NCI-H2107 (cell line): ENCODE measurements at places on chromosomes 6 and 20.
A peak's percentile ranks its signal among the peaks of the same experiment; 100 is the strongest.

DNA sequence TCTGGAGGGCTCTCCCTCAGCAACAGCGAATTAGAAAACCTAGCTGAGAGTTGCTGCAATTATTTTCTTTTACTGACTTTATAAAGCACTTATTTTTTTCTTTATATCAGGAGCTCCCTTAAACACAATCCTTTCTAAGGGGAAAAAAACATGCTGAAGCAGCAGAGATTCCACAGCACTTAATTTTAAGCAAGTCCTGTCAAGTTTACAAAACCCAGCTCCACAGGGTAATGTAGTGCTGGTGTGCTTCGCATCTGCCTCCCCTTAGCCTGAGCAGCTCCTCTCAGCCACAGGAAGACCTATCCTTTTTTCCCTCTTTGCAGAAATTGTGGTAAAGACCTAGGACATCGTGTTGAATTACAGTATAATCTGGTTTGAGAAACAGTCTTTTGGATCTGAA is 208.1 kb upstream of the SYNDIG1 start:
- DNase-seq: no peak

DNA sequence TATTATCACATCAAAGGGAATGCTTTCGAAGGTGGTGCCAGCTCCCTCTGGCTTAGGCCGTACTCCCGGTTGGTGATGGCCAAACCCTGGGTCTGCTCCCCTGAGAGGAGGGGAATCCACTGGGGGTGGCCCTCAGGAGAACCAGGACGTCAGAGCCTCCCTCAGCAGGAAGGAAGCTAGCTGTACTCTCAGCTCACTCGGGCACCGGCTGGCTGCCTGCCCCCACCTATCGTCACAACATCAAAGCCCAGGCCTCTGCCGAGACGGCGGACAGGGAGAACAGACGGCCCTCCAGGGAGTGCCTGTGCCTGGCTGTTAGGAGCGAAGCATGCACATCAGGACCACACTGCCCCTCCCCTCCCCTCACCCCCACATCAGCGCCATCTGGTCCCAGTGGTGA is 9.2 kb upstream of the PGC start:
- no peak for DNase-seq

- DNase-seq: no peak
Measured at GRCh38 chr6:75483136-75483952, 10.3 kb downstream of the FILIP1 start.

DNA sequence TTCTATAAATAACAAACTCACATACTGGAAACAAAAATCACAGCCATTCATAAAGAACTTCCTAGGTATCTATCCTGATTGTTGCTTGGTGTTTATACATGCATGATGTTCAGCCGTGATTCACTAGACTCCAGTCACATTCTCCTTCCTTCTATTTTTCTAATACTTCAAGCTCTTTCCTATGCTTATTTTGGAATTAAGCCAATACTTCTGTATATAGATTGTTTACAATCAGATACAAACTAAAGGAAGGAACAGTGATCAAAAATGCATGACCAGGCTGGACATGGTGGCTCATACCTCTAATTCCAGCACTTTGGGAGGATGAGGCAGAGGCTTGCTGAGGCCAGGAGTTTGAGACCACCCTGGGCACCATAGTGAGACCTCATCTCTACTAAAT is 377.5 kb upstream of the IRAK1BP1 start:
- no peak for DNase-seq

- DNase-seq: no peak
Measured at GRCh38 chr6:617456-618100, 39.3 kb downstream of the HUS1B start.

DNA sequence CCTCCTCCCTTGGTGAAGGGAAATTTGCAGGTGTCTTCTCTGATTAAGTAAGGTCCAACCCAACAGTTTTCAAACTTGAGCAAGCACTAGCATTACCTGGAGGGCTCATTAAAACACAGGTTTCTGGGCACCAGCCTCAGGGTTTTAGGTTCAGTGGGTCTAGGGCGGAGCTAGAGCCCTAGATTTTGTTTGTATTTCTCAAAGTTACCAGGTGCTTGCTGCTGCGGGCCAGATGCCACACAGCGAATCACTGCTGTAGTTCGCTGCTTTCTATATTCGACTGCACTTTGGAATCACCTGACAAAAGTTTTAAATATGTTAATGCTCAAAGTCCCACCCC is 869 bp downstream of the COL21A1 start:
- no peak for DNase-seq

- DNase-seq: no peak
Measured at GRCh38 chr6:16725145-16725864, 36.0 kb downstream of the ATXN1 start.

- no peak for DNase-seq
Measured at GRCh38 chr6:38853236-38853635, 138.1 kb downstream of the DNAH8 start.

DNA sequence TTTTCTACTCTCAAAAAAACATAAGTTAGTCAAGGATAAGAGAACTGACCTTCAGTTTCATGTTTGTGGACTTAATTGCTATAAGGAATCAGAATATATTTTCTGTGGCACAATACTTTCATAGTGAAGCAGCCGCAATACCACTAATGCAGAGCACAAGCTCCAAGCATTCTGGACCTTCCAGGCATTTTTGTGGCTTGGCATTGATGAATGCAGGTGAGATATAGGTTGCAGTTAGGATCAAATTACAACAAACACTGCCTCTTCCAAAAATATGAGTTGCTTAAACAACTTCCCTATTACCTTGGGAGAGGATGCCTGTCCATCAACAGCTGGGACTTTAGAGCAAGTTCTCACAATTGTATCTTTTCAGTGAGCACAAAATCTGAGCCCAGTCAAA is 162.8 kb upstream of the RSPO3 start:
- no peak for DNase-seq

- no peak for DNase-seq
Measured at GRCh38 chr6:143953922-143954321, 54.1 kb downstream of the PLAGL1 start.

DNA sequence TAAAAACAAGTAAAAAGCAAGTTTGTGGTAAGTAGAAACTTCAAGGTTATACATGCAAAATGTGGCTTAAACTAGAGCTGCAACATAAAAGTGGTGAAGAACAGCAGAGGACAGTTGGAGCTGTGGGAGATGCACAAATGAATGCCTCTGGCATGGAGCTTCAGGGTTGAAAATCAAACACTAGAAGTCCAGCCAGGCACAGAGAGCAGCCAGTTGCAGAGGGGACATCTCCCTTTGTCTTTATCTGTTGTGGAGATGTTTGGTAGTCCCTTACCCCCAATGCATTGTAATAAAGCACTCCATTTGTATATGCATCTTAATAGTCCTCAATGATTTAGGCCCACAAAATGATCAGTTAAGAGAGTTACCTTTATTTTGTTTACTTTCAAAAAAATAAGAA is 73.1 kb upstream of the C20orf144 start:
- no peak for DNase-seq

DNA sequence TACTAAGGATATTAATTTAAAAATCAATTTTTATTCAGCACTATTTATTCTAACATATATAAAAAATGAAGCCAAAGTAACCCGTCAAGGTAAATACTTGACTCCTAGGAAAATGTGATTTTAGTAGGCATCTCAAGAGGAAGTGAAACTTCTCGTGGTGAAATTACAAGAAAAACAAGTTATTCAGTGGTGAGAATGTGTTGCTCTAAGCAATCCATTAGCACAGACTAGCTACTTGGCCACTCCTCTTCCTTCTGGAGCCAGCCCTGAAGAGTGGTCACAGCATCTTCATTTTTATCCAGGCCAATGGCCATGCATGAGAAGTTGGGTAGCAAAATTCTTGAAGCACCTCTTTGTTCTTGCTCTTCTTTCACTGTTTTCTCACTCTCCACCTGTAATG is 40.4 kb upstream of the GFRAL start:
- DNase-seq: no peak

- no peak for DNase-seq
Measured at GRCh38 chr20:49659056-49659455, 54.6 kb downstream of the B4GALT5 start.

DNA sequence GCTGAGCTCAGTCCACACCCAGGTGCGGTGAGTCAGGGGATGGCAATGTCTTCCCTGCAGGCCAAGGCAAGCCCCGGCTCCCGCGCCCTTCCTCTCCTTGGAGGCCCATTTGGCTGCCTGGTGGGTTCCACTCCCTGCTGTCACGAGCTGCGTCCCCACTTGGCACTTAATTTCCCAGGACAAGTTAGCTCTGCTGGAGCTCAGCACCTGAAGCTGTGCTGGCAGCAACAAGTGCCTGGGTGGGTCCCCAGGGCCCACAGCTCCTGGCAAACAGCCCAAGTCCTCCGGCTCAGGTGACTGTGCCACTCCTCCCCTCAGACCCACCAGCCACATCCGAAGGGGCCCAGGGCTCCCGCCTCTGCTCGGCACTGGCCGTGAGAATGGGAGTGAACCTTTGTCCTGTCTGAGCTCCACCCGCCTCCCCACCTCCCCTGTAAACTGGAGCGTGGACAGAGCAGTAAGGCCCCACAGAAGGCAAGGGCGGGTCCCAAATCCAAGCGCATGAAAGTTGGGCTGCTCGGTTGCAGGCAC is 16.9 kb downstream of the LAMA5 start:
- peak; percentile 96 for DNase-seq

- no peak for DNase-seq
Measured at GRCh38 chr6:124868481-124868880, 93.8 kb upstream of the RNF217 start.

DNA sequence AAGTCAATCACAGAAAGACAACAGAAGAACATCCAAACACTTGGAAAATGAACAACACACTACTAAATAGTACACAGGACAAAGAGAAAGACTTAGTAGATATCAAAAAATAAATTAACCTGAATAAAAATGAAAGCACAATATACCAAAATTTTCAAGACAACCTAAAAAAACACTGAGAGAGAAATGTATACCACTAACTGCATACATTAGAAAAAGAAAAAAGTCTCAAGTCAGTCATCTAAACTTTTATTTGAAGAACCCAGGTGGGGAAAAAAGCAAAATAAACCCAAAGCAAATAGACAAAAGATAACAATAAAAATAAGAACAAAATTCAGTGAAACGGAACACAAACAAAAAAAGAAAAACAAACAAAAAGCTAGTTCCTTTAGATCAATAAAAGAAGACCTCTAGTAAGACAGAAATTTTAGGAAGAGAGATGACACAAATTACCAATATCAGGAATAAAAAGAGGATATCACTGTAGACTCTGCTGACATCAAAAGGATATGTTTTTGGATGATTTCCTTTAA is 172.8 kb downstream of the TRIM27 start:
- DNase-seq: no peak
